IMR-90 (cell line): ENCODE measurements at places on chromosomes 3 and 15. TPM values are rescaled to one million over a fixed set of nuclear protein-coding genes. Genes with fewer than 3 reads are reported as not detected.
A peak's percentile ranks its signal among the peaks of the same experiment; 100 is the strongest.

GRCh38 chr3:107861422-107861821, 229.4 kb downstream of the CD47 start:
- no peak overlapping the region for H3K4me3 ChIP-seq
- H3K4me1 ChIP-seq, result no peaks in the 10 kb centered on the region

DNA sequence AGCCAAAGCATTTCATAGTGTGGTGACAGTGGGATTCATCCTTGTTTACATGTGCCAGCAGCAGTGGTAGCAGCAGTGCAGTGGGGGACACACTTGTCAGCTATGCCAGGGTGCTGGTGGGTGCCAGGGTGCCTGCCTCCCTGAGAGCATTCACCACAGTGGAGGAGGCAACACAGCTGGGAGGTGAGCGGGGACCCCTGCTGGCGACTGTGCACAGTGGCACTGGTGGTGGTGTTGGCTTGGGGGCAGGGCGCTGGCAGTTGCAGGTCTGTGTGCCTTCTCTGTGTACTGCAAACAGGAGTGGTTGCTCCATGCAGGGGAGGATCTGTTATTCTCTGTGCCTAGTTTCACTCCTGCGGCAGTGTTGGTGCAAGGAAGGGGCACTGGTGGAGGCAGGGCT, 41.2 kb downstream of the CEP63 start:
- H3K4me1 ChIP-seq, result peaks cover 2% of the 10 kb centered on the region; the same call in 1 of the 2 replicates
- no peaks in the 10 kb centered on the region for H3K27me3 ChIP-seq
- no peak overlapping the region for H3K4me3 ChIP-seq
- no peaks in the 10 kb centered on the region for H3K36me3 ChIP-seq

DNA sequence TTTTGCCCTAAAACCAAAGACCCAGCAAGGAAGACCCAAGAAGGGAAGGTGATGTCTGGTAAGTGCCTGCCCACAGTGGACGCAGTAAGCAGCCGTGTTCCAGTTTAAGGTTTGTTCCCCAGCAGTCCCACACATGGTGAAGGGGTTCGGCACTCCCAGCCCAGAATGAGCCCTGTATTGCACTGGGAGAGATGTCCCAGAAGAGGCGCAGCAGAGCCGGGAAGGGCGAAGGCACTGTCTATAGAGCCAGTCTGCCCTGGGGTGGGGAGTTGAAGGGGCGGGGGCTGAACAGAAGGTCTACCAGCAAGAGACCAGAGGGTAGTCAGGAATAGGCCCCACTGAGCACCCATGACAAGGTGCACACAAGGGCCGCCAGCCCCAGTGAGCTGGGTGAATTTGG, 6.4 kb downstream of the TMEM158 start:
- peaks cover 22% of the 10 kb centered on the region for H3K4me1 ChIP-seq
- no peak overlapping the region for H3K4me3 ChIP-seq
- peak overlapping the region; percentile 28 for H3K27ac ChIP-seq

- H3K36me3 ChIP-seq, result no peaks in the 10 kb centered on the region
- DNase-seq, result no peak
- no peak overlapping the region for H3K27ac ChIP-seq
- H3K4me3 ChIP-seq, result no peak overlapping the region
- no peaks in the 10 kb centered on the region for H3K27me3 ChIP-seq
Observed at GRCh38 chr15:77544162-77544561, 88.5 kb downstream of the LINGO1 start.

DNA sequence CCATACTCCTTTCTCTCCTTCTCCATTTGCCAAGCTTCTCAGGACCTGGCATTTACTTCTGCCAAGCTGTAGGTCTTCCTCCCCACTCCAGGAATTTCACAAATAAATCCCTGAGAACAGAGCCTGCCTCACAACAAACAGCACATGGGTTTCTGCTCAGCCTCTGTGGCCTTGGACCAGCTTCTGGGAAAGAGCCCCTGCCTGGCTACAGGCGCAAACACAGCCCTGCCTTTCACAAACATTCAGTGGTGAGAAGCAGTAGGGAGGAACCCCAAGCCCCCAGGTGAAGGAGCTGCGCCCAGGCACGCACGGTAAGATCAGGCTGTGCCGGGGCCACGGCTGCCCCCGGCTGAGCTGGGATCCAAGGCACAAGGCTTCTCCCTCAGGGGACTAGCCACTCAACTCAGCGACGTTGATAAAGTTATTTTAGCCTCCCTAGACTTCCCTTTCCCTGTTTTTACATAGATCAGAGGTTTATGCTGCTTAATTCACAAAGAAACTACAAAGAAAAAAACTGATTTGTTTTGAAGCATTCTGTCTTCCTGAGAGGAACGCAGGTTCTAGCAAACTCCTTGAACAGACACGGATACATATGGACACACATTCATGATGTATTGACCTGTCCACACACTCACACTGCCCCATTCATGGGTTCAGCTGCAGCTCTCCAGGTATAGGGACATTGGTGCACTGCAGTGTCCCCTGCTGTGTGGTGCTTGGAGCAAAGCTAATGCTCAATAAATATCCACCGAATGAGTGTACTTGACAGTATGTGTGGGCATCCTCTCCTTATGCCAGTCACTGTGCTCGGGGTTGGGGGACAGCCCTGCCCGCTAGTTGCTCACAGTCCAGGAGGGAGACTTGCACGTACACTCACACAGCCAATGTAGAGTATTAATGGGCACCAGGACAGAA, 25.4 kb downstream of the HES1 start:
- H3K27me3 ChIP-seq, result peaks cover 62% of the 10 kb centered on the region
- no peak overlapping the region for H3K4me3 ChIP-seq
- no peak for DNase-seq

DNA sequence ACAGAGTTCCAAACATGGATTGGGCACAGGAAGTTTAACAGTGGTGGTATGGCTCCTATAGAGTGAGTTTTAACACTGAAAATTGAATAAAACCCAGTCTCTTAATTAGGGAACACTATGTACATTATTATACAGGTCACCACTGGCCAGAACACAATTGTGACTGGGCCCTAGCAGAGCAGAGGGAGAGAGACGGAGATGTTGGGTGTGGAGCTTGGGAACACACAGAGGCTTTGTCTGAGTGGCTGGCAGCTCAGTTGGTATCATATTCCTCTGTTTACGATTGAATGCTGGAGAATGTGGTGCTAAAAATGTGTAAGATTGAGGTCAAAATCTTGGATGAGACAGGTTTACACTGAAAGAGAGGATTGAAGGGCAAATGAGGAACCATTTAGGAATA, 6.8 kb upstream of the MOBP start:
- no peak for DNase-seq
- no peaks in the 10 kb centered on the region; the same call in 1 of the 2 replicates for H3K27me3 ChIP-seq
- H3K4me3 ChIP-seq, result no peak overlapping the region
- no peaks in the 10 kb centered on the region for H3K4me1 ChIP-seq
- no peak overlapping the region for H3K27ac ChIP-seq

DNA sequence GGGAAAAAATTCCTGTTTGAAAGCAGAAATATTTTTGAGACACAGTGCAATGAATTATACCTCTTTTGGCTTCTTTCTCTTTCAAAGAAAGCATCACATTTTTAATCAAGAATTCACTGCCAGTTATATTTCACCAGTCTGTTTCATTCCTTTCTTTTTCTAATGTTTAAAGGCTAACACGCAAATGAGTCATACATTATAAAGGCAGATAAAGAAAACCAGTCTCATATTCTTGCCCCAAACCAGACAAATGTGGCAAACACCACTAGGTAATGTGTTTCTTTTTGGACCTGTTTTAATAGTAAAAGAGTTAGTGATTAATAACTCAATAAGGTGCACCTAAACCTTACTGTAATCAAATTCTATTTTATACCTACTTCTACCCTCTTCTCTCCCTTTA, 83.8 kb downstream of the PLOD2 start:
- H3K36me3 ChIP-seq, result peaks cover 5% of the 10 kb centered on the region; the same call in 1 of the 2 replicates
- H3K27me3 ChIP-seq, result no peaks in the 10 kb centered on the region
- no peak overlapping the region for H3K4me3 ChIP-seq
- H3K4me1 ChIP-seq, result no peaks in the 10 kb centered on the region; the same call in 1 of the 2 replicates

DNA sequence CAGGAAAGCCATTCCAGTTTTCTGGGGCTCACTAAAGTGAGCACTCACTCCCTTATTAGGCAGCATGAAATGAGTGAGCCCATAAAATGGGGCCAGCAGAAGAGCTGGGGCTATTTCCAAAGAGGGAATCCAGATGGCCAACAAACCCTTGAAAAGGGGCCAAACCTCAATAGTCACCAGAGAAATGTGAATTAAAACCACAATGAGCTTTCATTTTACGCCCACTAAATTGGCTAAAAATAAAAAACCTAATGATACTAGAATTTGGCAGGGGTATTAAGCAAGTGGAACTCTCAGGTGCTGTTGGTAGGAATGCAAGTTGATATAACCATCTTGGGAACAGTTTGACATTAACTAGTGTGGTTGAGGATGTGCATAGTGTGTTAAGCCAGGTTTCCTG, 42.1 kb upstream of the RAF1 start:
- no peak overlapping the region for H3K4me3 ChIP-seq
- H3K36me3 ChIP-seq, result no peaks in the 10 kb centered on the region
- peak; percentile 58 for DNase-seq
- H3K27me3 ChIP-seq, result peaks cover 8% of the 10 kb centered on the region; the same call in 1 of the 2 replicates
- H3K4me1 ChIP-seq, result peaks cover 3% of the 10 kb centered on the region; the same call in 1 of the 2 replicates

- no peak overlapping the region for H3K4me3 ChIP-seq
- DNase-seq, result peak; percentile 12
- H3K27ac ChIP-seq, result no peak overlapping the region
- peaks cover 5% of the 10 kb centered on the region; the same call in 1 of the 2 replicates for H3K27me3 ChIP-seq
- H3K36me3 ChIP-seq, result no peaks in the 10 kb centered on the region
Observed at GRCh38 chr3:8416965-8417364, 84.7 kb upstream of the LMCD1 start.

DNA sequence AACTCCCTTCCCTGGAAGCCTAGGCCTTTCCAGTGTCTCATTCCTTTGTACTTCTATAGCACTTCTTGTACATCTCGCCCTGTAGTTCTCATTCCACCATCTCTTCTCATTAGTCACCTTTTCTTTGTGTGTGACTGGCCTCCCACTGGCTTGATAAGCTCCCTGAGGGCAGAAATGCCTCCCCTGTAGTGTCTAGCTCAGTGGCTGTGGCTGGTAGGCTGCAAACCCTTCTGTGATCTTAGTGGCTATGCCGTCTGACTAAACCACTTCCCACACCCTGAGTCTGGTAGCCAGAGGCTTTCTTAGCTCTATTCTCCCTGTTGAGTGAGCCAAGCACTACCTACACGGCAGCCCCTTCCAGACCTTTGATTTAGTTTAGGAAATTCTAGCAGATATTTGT, 24.4 kb upstream of the TNFAIP8L3 start:
- H3K36me3 ChIP-seq, result no peaks in the 10 kb centered on the region
- peaks cover 5% of the 10 kb centered on the region for H3K4me1 ChIP-seq
- no peaks in the 10 kb centered on the region for H3K27me3 ChIP-seq
- no peak overlapping the region for H3K27ac ChIP-seq
- H3K4me3 ChIP-seq, result no peak overlapping the region

DNA sequence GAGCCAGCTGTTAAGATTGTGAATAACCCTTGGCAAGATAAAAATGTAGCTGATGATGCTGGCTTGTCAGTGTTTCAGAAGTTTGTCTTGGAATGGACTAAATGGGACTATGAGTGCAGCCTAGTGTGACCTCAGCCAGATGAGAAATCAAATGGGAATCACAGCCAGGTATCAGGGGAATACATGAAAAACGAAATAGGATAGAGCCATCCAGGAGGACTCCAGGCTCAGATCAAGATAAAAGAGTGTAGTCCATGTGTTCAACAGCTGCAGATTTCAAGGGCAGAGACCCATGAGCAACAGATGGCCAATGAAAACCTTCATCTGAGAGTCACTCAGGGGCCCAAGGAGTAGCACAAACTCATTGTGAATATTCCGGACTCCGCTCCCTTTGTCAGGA, 1080.9 kb upstream of the CADM2 start:
- H3K4me1 ChIP-seq, result no peaks in the 10 kb centered on the region
- no peaks in the 10 kb centered on the region for H3K36me3 ChIP-seq
- no peaks in the 10 kb centered on the region for H3K27me3 ChIP-seq
- no peak for DNase-seq

- H3K27ac ChIP-seq, result no peak overlapping the region
- H3K36me3 ChIP-seq, result no peaks in the 10 kb centered on the region
- DNase-seq, result no peak
- no peaks in the 10 kb centered on the region; the same call in 1 of the 2 replicates for H3K27me3 ChIP-seq
- H3K4me3 ChIP-seq, result no peak overlapping the region
Observed at GRCh38 chr3:43028001-43028400, 48.9 kb downstream of the GASK1A start.

- no peak overlapping the region for H3K27ac ChIP-seq
- no peaks in the 10 kb centered on the region for H3K36me3 ChIP-seq
- H3K4me1 ChIP-seq, result peaks cover 17% of the 10 kb centered on the region
- no peak for DNase-seq
Observed at GRCh38 chr3:129622226-129622874, 15.9 kb upstream of the PLXND1 start.

- H3K27ac ChIP-seq, result no peak overlapping the region
- H3K36me3 ChIP-seq, result no peaks in the 10 kb centered on the region
- no peak for DNase-seq
- H3K4me3 ChIP-seq, result no peak overlapping the region
- peaks cover 39% of the 10 kb centered on the region for H3K27me3 ChIP-seq
Observed at GRCh38 chr15:79433276-79433990, 1.3 kb downstream of the MINAR1 start.

- H3K4me3 ChIP-seq, result no peak overlapping the region
- peak; percentile 37 for DNase-seq
- H3K27ac ChIP-seq, result no peak overlapping the region
- no peaks in the 10 kb centered on the region for H3K4me1 ChIP-seq
- H3K27me3 ChIP-seq, result no peaks in the 10 kb centered on the region
Observed at GRCh38 chr3:30934208-30934550, 39.7 kb upstream of the GADL1 start.

- peak; percentile 83 for DNase-seq
- peaks cover 11% of the 10 kb centered on the region for H3K4me1 ChIP-seq
- no peaks in the 10 kb centered on the region for H3K27me3 ChIP-seq
- no peak overlapping the region for H3K4me3 ChIP-seq
Observed at GRCh38 chr3:73727117-73727821, 102.5 kb upstream of the PDZRN3 start.

DNA sequence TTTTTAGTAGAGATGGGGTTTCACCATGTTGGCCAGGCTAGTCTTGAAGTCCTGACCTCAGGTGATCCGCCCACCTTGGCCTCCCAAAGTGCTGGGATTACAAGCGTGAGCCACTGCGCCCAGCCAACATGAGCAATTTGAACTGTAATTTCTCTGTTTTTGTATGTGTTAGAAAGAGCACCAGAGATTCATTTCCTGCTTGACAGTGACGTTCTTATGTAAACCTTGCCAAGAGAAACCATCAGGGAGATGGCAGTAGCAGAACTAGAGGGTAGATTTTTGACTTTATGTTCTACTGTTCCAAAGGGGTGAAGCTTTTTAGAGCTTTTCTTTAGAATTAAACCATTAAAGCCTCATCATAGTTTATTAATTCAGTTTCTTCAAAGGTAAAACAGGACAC, 148.1 kb upstream of the UMPS start:
- no peaks in the 10 kb centered on the region; the same call in 1 of the 2 replicates for H3K4me1 ChIP-seq
- peaks cover 55% of the 10 kb centered on the region for H3K27me3 ChIP-seq
- H3K36me3 ChIP-seq, result no peaks in the 10 kb centered on the region
- DNase-seq, result no peak
- H3K4me3 ChIP-seq, result no peak overlapping the region
- no peak overlapping the region for H3K27ac ChIP-seq

HEXA gene
- total RNA-seq, result 17.5 and 19.4 TPM in 2 replicates

SMAD6 gene
- 3.6 and 4.8 TPM in 2 replicates for total RNA-seq

KNG1 gene
- not detected in 2 replicates for total RNA-seq

RBP2 gene
- not detected in 2 replicates for total RNA-seq

ALDH1A2 gene
- not detected in 2 replicates for total RNA-seq

NAALADL2 gene
- 19.2 and 20.6 TPM in 2 replicates for total RNA-seq

EFCC1 gene
- total RNA-seq, result not detected in 2 replicates

FGF7 gene
- 34.8 and 69.2 TPM in 2 replicates for total RNA-seq

SATB1 gene
- total RNA-seq, result 5.3 and 7.5 TPM in 2 replicates

GASK1A gene
- total RNA-seq, result 0.18 and 0.28 TPM in 2 replicates

DZIP3 gene
- 9.9 and 11.7 TPM in 2 replicates for total RNA-seq
